Astrocyte of the spinal cord (primary cell): ENCODE measurements at places on chromosomes 6 and 20.
A peak's percentile ranks its signal among the peaks of the same experiment; 100 is the strongest.

DNA sequence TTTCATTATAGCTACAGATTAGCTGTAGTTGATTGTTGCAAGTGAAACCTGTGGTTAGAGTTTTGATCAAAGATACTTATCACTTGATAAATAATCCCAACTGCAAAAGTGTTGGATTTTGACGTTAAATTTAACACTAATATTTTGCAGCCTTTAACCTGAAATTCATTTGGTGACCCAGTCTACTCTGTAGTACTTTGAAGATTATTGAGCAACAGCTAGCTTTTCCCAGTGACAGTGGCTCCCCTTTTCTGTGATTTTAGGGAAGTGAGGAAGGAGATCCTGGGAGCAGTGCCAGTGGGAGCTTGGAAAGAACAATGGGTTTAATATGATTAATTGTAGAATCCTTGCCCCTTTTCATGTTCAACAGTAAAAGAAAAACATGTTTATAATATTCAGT, 76.9 kb downstream of the NCOA3 start:
- no peak for DNase-seq

DNA sequence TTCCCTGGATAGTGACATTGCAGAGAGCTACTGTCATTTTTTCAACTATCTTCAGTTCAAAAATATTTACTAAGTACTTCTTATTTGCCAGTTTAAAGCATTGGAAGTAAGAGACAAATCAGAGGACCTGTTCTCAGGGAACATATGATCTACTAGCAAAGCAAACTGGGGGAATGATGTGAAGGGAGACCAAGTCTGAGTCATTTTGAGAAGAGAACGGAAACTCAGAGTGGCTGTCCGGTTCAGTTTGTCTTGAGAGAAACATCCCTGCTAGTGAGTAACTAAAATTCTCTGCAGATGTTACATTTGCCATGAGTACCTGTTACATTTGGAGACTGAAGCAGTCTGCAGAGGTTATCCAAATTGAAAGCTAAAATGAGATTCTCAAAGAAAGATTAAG, 118.3 kb downstream of the KCNQ5 start:
- DNase-seq, result no peak

GRCh38 chr20:54229566-54230160, 21.8 kb downstream of the PFDN4 start:
- DNase-seq, result no peak

DNA sequence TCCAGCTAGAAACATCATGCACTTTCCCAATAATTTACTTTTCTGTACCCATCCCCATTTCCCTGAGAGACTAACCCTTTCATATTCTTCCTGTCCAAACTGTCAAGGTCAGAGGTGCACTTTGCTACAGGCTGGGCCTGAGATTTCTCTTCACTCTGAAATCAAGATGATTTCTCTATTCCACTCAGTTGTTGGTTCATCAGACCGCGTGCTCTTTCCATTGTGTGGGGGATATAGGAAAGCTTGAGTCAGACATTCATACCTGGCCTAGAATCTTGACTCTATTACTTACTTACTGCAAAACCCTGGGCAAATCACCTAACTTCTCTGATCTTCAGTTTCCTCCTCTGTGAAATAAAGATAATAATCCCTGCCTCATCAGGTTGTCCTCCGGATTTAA, 4.7 kb upstream of the ZDHHC14 start:
- no peak for DNase-seq

GRCh38 chr6:45424451-45424861, 46.7 kb upstream of the SUPT3H start:
- DNase-seq, result no peak

DNA sequence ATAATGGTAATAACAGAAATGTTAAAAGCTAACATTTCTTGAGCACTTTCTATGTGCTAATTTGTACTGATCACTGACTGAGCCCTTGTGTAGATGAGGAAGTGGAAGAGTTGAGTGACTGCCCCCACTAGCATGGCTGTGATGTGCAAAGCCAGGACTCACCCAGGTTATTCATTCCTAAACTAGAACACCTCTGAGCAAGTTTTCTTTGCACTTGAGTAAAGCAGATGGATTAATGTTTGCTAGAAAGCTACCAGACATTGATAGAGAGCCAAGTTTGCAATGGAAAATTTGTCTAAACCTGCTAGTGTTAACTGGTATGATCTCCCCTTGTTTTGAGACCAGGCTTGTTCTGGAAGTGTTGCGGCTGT, 467.4 kb upstream of the PLCB4 start:
- no peak for DNase-seq

GRCh38 chr20:49384437-49385434, 97.7 kb downstream of the KCNB1 start:
- peak; percentile 36 for DNase-seq

DNA sequence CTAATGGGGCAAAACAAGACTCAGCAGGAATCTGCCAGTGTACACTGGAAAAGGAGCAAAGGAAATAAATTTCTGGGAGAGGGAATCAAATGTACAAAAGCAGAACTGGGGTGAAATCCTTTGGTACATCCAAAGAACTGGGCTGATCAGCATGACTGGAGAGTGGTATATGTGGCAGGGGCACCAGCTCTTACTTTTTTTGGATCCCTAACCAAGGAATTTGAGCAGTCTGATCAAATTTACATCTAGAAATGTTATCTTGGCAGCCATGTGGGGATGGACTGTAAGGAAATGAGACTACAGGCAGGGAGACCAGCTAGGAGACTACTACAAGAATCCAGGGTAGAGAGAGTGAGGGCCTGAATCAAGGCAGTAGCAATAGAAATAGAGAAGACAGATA, 1.2 kb upstream of the ZSCAN31 start:
- DNase-seq, result no peak
